Mononuclear cell (primary cell): ENCODE measurements at places on chromosomes 5 and 9. TPM values are rescaled to one million over a fixed set of nuclear protein-coding genes. Genes with fewer than 3 reads are reported as not detected.

Gene BARHL1
- not detected for total RNA-seq

Gene CKMT2
- total RNA-seq = 1.0 TPM

Gene HAVCR1
- 1.3 TPM for total RNA-seq

Gene TOR1A
- 20.3 TPM for total RNA-seq

Gene NR4A3
- total RNA-seq = 18.5 TPM

Gene BNC2
- 2.5 TPM for total RNA-seq

Gene ENDOG
- total RNA-seq = 3.0 TPM

Gene SPATA31A3
- total RNA-seq = not detected

Gene PCDHGA10
- 0.52 TPM for total RNA-seq

Gene PCDHGB6
- total RNA-seq = 0.63 TPM

Gene FAXDC2
- total RNA-seq = 17.8 TPM

Gene ACOT12
- 0.31 TPM for total RNA-seq

Gene FGD3
- total RNA-seq = 55.7 TPM

Gene LECT2
- not detected for total RNA-seq

Gene CCNO
- total RNA-seq = not detected

Gene SLC25A51
- 24.8 TPM for total RNA-seq

Gene LARP1
- total RNA-seq = 45.3 TPM

Gene SLC46A2
- 0.94 TPM for total RNA-seq

Gene ARL14EPL
- not detected for total RNA-seq

Gene TMEFF1
- total RNA-seq = not detected

Gene PCDHGA9
- total RNA-seq = 0.42 TPM

Gene CAMLG
- 41.0 TPM for total RNA-seq

Gene PPIP5K2
- total RNA-seq = 55.4 TPM

Gene HTR1A
- total RNA-seq = not detected

Gene FAM221B
- not detected for total RNA-seq

Gene STC2
- under 0.01 TPM for total RNA-seq

Gene RELL2
- 6.6 TPM for total RNA-seq

Gene TRIM7
- 1.9 TPM for total RNA-seq

Gene NMUR2
- total RNA-seq = not detected

Gene IL5
- not detected for total RNA-seq

Gene ITGA2
- total RNA-seq = 0.73 TPM

Gene DNAH5
- not detected for total RNA-seq

Gene SLC36A3
- total RNA-seq = not detected

Gene ZNF608
- total RNA-seq = 0.84 TPM

Gene AJM1
- total RNA-seq = 0.73 TPM

Gene FREM1
- under 0.01 TPM for total RNA-seq

Gene RNF14
- 13.0 TPM for total RNA-seq

Gene CDC14B
- 7.6 TPM for total RNA-seq

Gene SPATA31D4
- total RNA-seq = not detected

Gene C7
- total RNA-seq = not detected

Gene LCN9
- not detected for total RNA-seq

Gene PTGES
- 8.7 TPM for total RNA-seq

Gene OLFM1
- 4.4 TPM for total RNA-seq

Gene NPDC1
- total RNA-seq = 2.5 TPM

Gene ABLIM3
- total RNA-seq = 4.4 TPM

Gene AOPEP
- 6.2 TPM for total RNA-seq

Gene RNF183
- total RNA-seq = not detected

Gene MED22
- 11.4 TPM for total RNA-seq

Gene PCDHB14
- total RNA-seq = not detected

Gene PRR7
- 25.8 TPM for total RNA-seq

Gene TCF7
- total RNA-seq = 193 TPM

Gene MELK
- 0.94 TPM for total RNA-seq

Gene IFNA2
- 0.21 TPM for total RNA-seq

Gene TMC1
- 0.52 TPM for total RNA-seq

Gene SLC25A2
- 0.73 TPM for total RNA-seq
